ENCODE measurements at places on chromosomes 12 and 14.

GRCh38 chr12:26252946-26253345 is 57.6 kb downstream of the SSPN start:
- no peak for DNase-seq

GRCh38 chr12:131893605-131894312 is 663 bp upstream of the ULK1 start:
- DNase-seq: no peak

- DNase-seq: no peak
Observed at GRCh38 chr12:562634-563033, 100.6 kb downstream of the NINJ2 start.

GRCh38 chr14:98408024-98408555 is 863.9 kb downstream of the BCL11B start:
- no peak for DNase-seq
